ENCODE measurements at places on chromosomes 12 and 14. TPM values are rescaled to one million over a fixed set of nuclear protein-coding genes. Genes with fewer than 3 reads are reported as not detected.

- DNase-seq = no peak
Measured at GRCh38 chr14:99779751-99780150, 13.5 kb upstream of the EML1 start.

GRCh38 chr14:58815794-58816193 is 178.0 kb downstream of the DACT1 start:
- no peak for DNase-seq

DNA sequence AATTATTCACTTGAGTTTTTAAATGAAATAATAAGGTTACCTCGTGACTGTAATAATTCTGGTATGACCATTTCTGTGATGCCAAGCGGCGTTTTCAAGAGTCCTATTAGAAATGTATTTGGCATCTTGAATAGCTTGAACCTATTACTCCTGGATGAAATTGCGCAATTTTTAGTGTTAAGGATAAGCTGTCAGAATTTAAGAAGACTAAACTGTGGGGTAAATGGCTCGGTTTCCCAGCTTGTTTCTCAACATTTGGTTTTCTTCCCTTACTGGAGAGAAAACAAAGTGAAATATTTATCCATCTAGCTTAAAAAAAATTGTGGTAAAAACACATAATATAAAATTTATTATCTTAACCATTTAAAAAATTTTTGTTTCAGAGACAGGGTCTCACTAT is 26.8 kb downstream of the PCNX1 start:
- no peak for DNase-seq

- no peak for DNase-seq
Measured at GRCh38 chr14:60647837-60648248, 1.4 kb downstream of the SIX1 start.

GRCh38 chr12:22518060-22518719 is 26.2 kb downstream of the C2CD5 start:
- DNase-seq = no peak

DNA sequence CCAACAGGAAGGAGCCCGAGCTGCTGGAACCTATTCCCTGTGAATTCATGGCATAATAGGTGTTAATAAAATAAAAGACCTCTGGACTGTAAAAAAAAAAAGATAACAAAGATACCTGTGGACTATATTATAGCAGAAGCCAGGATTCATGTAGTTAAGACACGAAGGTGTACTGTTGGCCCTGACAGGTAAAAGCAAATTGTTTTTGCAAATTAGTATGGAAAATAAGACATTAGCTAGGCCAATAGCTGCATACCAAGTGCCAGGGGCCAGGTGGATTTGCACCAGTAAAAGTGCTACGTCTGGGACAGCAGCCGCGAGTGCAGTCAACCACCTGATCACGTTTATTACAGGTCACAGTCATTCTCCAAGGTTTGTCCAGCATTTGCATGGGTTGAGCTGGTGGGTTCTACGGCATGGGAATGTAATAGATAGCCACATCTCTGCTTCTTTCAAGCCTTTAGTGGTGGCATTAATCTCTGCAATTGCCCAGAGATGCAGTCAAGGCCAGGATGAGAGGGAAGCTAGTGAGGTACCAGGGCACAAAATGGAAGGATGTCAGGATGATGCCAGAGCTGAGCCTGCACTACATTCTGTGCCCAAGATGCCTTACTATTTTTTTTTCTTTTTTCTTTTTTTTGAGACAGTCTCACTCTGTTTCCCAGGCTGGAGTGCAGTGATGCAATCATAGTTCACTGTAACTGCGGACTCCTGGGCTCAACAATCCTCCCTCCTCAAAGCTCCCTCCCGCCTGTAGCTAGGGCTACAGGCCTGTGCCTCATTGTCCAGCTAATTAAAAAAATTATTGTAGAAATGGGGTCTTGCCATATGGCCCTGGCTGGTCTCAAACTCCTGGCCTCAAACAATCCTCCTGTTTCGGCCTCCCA is 26.3 kb downstream of the TNFAIP2 start:
- no peak for DNase-seq

RERG gene
- polyA plus RNA-seq = not detected

ZC2HC1C gene
- polyA plus RNA-seq = 1.1 TPM

DNA sequence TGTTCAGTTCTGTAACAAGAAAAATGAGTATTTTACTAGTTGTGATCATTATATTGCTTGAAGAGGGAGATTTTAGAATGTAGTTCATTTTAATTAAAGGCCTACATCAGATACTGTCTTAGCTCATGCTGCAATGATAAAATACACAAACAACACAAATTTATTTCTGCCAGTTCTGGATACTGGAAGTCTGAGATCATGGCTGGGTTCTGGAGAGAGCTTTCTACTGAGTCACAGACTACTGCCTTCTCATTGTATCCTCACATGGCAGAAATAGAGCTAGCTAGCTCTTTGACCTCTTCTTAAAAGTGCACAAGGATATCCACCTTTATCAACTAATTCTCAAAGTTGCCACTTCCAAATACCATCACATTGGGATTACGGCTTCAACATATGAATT is 53.8 kb downstream of the MIS18BP1 start:
- DNase-seq = no peak

- no peak for DNase-seq
Measured at GRCh38 chr12:25412735-25413134, 140.3 kb downstream of the LMNTD1 start.
